ENCODE measurements at places on chromosomes 16 and 17.

- no peaks in the 10 kb centered on the region for H3K36me3 ChIP-seq
- no peak overlapping the region for H3K27ac ChIP-seq
- H3K4me1 ChIP-seq: no peaks in the 10 kb centered on the region
- H3K4me3 ChIP-seq: no peak overlapping the region
- H3K27me3 ChIP-seq: no peaks in the 10 kb centered on the region
- DNase-seq: no peak
These were observed 626.1 kb downstream of the HS3ST4 start for GRCh38 chr16:26317885-26318284.

- no peaks in the 10 kb centered on the region for H3K36me3 ChIP-seq
- no peaks in the 10 kb centered on the region for H3K27me3 ChIP-seq
- peaks cover 5% of the 10 kb centered on the region for H3K4me1 ChIP-seq
These were observed 58.7 kb downstream of the EFCAB5 start for GRCh38 chr17:30000001-30000754.

- no peaks in the 10 kb centered on the region for H3K27me3 ChIP-seq
- H3K4me3 ChIP-seq: no peak overlapping the region
- H3K27ac ChIP-seq: no peak overlapping the region
These were observed 25.5 kb upstream of the MYO15B start for GRCh38 chr17:75561927-75562603.

- peak overlapping the region; percentile 87 for H3K27ac ChIP-seq
- DNase-seq: no peak
- peak overlapping the region; percentile 65 for H3K4me3 ChIP-seq
- peaks cover 47% of the 10 kb centered on the region for H3K4me1 ChIP-seq
- H3K36me3 ChIP-seq: no peaks in the 10 kb centered on the region
- no peaks in the 10 kb centered on the region for H3K27me3 ChIP-seq
These were observed 1.2 kb upstream of the METTL9 start for GRCh38 chr16:21598206-21598605.

- no peak for DNase-seq
- H3K27ac ChIP-seq: no peak overlapping the region
- no peaks in the 10 kb centered on the region for H3K4me1 ChIP-seq
- no peaks in the 10 kb centered on the region for H3K27me3 ChIP-seq
- no peak overlapping the region for H3K4me3 ChIP-seq
These were observed 10.2 kb downstream of the CDH5 start for GRCh38 chr16:66376577-66377305.

DNA sequence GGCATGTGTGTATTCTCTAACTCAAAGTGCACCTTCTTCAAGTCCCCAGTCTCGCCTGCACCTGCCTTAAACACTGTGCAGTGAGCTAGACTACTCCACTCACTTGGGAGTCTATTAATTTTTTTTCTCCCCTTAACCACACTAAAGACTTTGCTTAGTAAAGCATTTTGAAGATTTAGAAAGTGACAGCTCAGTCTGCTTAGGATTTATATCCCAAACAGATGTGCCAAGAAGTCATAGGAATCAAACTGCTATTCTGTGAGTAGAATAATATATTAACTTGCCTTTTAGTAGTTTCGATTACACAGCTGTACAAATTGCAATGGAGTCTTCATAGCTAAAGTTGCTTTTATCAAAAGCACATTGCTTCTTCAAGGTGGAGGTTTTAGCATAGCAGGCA, 47.2 kb upstream of the MED13 start:
- no peaks in the 10 kb centered on the region for H3K4me1 ChIP-seq
- no peak overlapping the region for H3K4me3 ChIP-seq
- DNase-seq: no peak
- H3K27me3 ChIP-seq: no peaks in the 10 kb centered on the region
- no peak overlapping the region for H3K27ac ChIP-seq
